Right renal cortex interstitium (tissue), 3 donors: ENCODE measurements at places on chromosomes 2 and 18.
A peak's percentile ranks its signal among the peaks of the same experiment; 100 is the strongest.

DNA sequence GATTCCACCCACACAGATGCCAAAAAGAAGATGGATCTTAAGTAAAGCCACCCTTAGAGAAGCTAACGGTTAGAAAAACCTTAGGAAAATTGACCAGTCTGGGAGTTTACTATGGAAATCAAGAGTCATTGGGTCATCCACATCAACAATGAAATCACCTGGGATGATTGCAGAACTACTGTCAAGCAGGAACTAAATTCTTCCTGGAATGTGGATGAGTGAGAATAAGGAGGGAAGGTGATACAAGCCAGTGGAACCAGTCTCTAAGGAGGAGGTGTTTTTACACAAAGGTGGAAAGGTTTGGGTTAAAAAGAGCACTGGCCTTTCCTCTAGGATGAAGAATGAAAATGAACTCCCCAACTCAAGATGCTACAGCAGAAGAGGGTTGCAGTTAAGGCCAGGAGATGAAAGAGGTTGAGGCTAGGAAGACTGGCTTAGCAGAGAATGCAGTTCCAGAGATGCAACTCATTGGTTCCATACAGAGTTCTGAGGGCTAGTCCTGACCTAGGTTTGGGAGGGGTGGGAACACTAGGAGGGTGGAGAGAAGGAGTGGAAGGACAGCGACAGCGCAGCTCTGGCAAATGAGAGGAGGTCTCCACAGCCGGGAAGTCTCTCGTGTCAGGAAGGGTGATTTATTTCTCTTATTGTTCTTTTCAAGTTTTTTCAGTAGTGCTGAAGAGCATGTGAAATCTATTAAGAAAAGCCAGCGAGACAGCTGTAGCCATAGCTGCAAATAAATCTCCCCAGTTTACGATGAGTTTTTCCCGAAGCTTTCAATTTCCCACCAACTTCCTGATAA lies 27.7 kb upstream of the KDM3A start:
- DNase-seq = peak; percentile 49

DNA sequence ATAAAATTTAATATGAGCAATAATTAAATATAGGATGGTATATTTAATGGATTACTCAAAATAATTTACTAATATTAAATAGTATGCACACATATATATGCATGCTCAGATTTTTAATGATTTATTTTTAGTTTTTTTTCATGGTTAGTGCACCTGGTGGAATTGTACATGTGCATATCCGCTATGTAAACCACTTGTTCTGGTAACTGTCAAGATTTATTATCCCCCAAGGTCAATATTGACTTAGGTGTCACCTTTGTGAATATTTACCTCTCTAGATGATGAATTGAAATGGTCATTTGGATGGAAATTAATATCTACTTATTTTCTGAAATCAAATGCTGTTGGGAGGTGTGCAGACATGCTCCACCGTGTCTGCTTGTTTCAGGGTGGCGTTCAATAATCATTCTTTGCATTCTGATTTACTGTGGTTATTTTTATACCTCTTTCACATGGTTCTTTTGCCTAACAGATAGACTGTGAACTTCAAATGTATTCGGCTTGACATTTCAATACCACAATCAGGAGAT lies 14.7 kb downstream of the CNTNAP5 start:
- no peak for DNase-seq

DNA sequence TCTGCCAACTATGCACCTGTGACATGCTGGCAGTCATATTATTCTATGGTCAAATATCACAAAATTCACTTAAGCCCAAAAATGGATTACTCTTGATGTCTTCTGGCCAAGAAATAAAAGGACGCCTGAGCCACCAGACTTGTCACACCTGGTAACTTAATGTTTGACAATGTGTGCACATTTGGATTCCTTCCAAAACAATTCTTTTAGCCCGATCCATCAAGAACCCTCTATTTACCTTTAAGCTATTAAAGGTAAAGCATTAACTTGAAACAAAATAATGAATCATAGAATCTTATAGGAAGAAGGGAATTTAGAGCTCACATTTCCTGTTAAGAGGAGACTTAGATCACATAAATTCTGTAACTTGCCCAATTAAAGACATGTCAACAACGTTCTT lies 46.5 kb upstream of the NFU1 start:
- DNase-seq = no peak

DNA sequence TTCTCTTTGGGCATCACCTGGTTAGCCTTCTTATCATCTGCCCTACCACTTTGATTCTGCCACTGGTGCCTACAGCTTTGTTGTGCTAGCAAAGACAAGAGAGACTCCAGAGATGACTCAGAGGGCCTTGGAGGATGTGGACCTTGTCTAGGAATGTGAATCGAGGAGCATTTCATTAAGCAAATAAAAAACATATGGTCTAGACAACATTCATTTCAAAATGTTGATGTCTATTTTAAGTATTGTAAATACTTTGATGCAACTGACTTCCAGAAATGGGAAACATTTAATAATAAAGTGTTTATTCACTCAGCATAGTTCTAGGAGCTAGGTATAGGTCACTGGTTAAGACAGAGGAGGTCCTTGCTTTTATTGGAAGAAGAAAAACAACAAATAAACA lies 195.5 kb downstream of the CDCA7 start:
- DNase-seq = no peak

DNA sequence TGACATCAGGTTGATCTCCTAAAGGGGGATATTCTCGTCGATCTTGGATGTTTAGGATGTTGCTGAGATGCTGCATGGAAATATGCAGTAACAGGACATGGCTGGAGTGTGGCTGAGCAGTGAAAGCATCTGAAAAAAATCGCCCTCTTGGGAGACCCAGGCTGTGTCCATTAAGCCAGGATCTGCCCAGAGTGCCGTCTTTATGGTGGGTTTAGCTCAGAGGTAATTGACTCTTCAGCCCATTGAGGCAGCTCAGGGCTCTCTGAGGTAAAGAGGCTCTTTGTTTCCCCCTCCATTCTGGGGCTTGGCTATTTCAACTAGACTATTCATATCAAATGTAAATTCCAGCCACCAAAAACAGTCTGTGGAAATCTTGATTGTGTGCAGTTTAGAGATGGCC lies 26.5 kb downstream of the OSBPL6 start:
- DNase-seq = no peak

GRCh38 chr2:235510318-235510717 lies 16.5 kb downstream of the AGAP1 start:
- no peak for DNase-seq

DNA sequence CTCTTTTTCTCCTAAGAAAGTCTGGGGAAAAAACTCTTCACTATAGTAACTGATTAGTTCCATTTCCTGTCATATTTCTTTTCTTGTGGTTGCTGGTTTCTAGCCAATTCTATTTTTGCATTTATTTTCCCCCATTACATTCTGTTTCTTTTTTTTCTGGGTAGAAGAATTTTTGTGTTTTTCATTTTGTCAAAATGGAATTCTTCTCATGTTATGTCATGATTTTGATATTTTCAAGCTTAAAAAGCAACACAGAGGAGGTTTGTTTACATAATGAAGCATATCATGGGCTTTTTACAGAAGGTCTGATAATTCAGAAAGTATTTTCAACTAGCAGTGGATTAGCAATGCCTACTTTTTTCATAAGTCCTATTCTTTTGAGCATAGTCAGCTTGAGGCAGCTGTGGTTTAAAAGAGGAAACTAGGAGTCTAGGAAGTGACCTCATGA lies 102.0 kb downstream of the MAP2 start:
- peak; percentile 12 for DNase-seq
